K562 (cell line): ENCODE measurements at places on chromosomes 1 and 21. TPM values are rescaled to one million over a fixed set of nuclear protein-coding genes. Genes with fewer than 3 reads are reported as not detected.

- DNase-seq = no peak
- H3K4me1 ChIP-seq = no peaks in the 10 kb centered on the region
- H3K4me3 ChIP-seq = no peak overlapping the region
- H3K36me3 ChIP-seq = no peaks in the 10 kb centered on the region
Measured at GRCh38 chr1:69836971-69837636, 269.4 kb downstream of the LRRC7 start.

- DNase-seq = no peak
- peaks cover 2% of the 10 kb centered on the region for H3K27me3 ChIP-seq
- no peaks in the 10 kb centered on the region for H3K36me3 ChIP-seq
- no peaks in the 10 kb centered on the region for H3K4me1 ChIP-seq
- H3K27ac ChIP-seq = no peak overlapping the region
Measured at GRCh38 chr1:171636141-171636540, 14.1 kb downstream of the MYOCOS start.

GRCh38 chr1:91637539-91637994 is 136.9 kb downstream of the CDC7 start:
- H3K27me3 ChIP-seq = no peaks in the 10 kb centered on the region
- H3K36me3 ChIP-seq = no peaks in the 10 kb centered on the region
- H3K27ac ChIP-seq = no peak overlapping the region
- H3K4me3 ChIP-seq = no peak overlapping the region

GRCh38 chr1:99992760-99993467 is 23.1 kb downstream of the SLC35A3 start:
- DNase-seq = peak; percentile 56
- H3K4me1 ChIP-seq = peaks cover 3% of the 10 kb centered on the region; the same call in 1 of the 3 replicates
- peaks cover 6% of the 10 kb centered on the region; the same call in 2 of the 3 replicates for H3K36me3 ChIP-seq
- H3K27me3 ChIP-seq = no peaks in the 10 kb centered on the region
- peak overlapping the region; percentile 65 for H3K27ac ChIP-seq

GRCh38 chr1:229758101-229759036 is 132.3 kb downstream of the URB2 start:
- DNase-seq = no peak
- no peak overlapping the region for H3K27ac ChIP-seq
- H3K4me1 ChIP-seq = peaks cover 12% of the 10 kb centered on the region
- no peak overlapping the region for H3K4me3 ChIP-seq
- no peaks in the 10 kb centered on the region for H3K27me3 ChIP-seq

DNA sequence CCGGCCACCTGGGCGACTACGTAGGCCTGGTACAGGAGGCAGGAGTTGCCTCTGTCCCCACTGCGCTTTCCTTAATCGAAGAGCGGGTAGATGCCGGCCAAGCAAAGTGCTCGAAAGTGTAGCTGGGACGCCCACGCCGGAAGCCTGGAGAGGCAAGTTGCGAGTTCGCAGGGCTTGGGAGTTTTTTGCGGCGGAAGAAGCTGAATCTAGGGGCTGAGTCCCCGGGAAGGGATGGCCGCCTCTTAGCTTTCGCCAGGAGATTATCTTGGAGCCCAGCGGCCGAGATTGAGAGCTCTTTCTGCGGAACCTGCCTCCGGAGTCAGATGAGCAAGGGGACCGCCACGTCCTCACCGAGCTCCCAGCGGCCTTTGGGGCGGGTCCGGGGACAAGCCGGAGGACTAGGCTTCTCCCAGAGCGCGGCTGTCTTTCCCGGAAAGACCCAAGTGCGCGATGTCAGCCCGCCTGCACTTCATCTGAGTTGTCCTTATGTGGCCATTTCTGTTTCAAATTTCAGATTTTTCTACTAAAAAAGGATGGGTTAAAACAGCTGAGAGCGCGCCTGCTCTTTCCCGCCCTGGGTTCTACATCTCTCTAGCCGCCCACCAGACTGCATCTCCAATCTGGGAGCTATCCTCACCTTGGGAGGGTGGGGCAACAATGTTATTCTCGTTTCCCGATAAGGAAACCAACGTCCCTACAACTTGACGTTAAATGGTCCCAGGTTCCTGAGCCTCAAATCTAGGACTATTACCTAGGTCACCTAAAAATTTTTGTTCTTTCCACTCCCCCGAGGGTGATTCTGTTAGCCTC is 12.4 kb upstream of the TBX15 start:
- peaks cover 57% of the 10 kb centered on the region for H3K27me3 ChIP-seq
- no peaks in the 10 kb centered on the region; the same call in 2 of the 3 replicates for H3K4me1 ChIP-seq
- no peak overlapping the region for H3K4me3 ChIP-seq

DNA sequence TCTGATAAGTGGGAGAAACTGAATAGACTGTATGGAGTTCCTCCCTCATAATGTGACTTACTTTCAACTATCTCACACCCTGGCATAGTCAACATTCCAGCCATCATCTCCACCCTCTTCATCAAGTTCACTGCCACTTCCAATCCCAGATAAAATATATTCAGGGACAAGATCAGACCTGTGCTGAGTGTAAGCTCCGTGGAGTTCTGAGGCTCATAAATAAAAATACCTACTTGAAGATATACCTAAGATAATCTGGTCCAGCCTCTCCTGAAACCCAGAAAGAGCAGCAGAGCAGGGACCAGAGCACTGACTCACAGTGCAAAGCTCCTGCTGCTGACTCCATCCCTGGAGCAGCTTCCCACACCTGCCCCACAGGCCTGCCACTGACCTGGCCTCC is 1.7 kb upstream of the LCE7A start:
- no peaks in the 10 kb centered on the region for H3K36me3 ChIP-seq
- no peak for DNase-seq
- no peaks in the 10 kb centered on the region for H3K4me1 ChIP-seq
- no peak overlapping the region for H3K27ac ChIP-seq
- no peaks in the 10 kb centered on the region for H3K27me3 ChIP-seq

GRCh38 chr1:240090014-240090413 is 1.7 kb upstream of the FMN2 start:
- H3K36me3 ChIP-seq = no peaks in the 10 kb centered on the region
- no peak overlapping the region for H3K4me3 ChIP-seq
- peaks cover 18% of the 10 kb centered on the region for H3K27me3 ChIP-seq
- DNase-seq = no peak
- H3K27ac ChIP-seq = no peak overlapping the region
- H3K4me1 ChIP-seq = peaks cover 21% of the 10 kb centered on the region; the same call in 1 of the 2 replicates

GRCh38 chr1:115781343-115781742 is 12.8 kb upstream of the CASQ2 start:
- H3K36me3 ChIP-seq = no peaks in the 10 kb centered on the region
- no peak overlapping the region for H3K4me3 ChIP-seq
- DNase-seq = no peak
- no peaks in the 10 kb centered on the region for H3K27me3 ChIP-seq
- no peak overlapping the region for H3K27ac ChIP-seq

- no peaks in the 10 kb centered on the region for H3K4me1 ChIP-seq
- H3K27ac ChIP-seq = no peak overlapping the region
- H3K27me3 ChIP-seq = no peaks in the 10 kb centered on the region
- DNase-seq = no peak
- H3K36me3 ChIP-seq = no peaks in the 10 kb centered on the region
- no peak overlapping the region for H3K4me3 ChIP-seq
Measured at GRCh38 chr1:56060906-56061305, 518.5 kb downstream of the PLPP3 start.

- no peaks in the 10 kb centered on the region for H3K4me1 ChIP-seq
- no peaks in the 10 kb centered on the region for H3K36me3 ChIP-seq
- peaks cover 85% of the 10 kb centered on the region for H3K27me3 ChIP-seq
- H3K4me3 ChIP-seq = no peak overlapping the region
Measured at GRCh38 chr1:154568157-154568815, 708 bp downstream of the CHRNB2 start.

- peak overlapping the region; percentile 77 for H3K4me3 ChIP-seq
- no peaks in the 10 kb centered on the region for H3K27me3 ChIP-seq
- DNase-seq = no peak
- H3K36me3 ChIP-seq = 0 out of 3 replicates have a peak, but pooled peaks cover 4% of the 10 kb centered on the region
- H3K4me1 ChIP-seq = peaks cover 23% of the 10 kb centered on the region
Measured at GRCh38 chr1:18901952-18902522, 318 bp downstream of the ALDH4A1 start.

- DNase-seq = no peak
- H3K36me3 ChIP-seq = no peaks in the 10 kb centered on the region
- H3K27ac ChIP-seq = no peak overlapping the region
- no peaks in the 10 kb centered on the region for H3K4me1 ChIP-seq
- H3K27me3 ChIP-seq = peaks cover 54% of the 10 kb centered on the region
Measured at GRCh38 chr1:22388671-22389450, 62.8 kb upstream of the ZBTB40 start.

Gene HSD3B1
- total RNA-seq = not detected in 2 replicates

Gene HNRNPCL2
- not detected in 2 replicates for total RNA-seq

Gene PIK3CD
- total RNA-seq = 19.5 and 20.8 TPM in 2 replicates

Gene CRYAA
- not detected in 2 replicates for total RNA-seq

Gene CSF3R
- total RNA-seq = 0.25 and 0.71 TPM in 2 replicates

Gene FOXE3
- total RNA-seq = not detected in 2 replicates

Gene LIN28A
- 5.1 TPM in 2 replicates for total RNA-seq

Gene RABGAP1L
- total RNA-seq = 29.9 and 32.2 TPM in 2 replicates
